ENCODE measurements at places on chromosomes 13 and 19.
A peak's percentile ranks its signal among the peaks of the same experiment; 100 is the strongest.

GRCh38 chr19:31354316-31354715, 5.1 kb upstream of the TSHZ3 start:
- DNase-seq = no peak

- no peak for DNase-seq
Observed at GRCh38 chr13:76198568-76199163, 562.5 kb downstream of the LMO7 start.

DNA sequence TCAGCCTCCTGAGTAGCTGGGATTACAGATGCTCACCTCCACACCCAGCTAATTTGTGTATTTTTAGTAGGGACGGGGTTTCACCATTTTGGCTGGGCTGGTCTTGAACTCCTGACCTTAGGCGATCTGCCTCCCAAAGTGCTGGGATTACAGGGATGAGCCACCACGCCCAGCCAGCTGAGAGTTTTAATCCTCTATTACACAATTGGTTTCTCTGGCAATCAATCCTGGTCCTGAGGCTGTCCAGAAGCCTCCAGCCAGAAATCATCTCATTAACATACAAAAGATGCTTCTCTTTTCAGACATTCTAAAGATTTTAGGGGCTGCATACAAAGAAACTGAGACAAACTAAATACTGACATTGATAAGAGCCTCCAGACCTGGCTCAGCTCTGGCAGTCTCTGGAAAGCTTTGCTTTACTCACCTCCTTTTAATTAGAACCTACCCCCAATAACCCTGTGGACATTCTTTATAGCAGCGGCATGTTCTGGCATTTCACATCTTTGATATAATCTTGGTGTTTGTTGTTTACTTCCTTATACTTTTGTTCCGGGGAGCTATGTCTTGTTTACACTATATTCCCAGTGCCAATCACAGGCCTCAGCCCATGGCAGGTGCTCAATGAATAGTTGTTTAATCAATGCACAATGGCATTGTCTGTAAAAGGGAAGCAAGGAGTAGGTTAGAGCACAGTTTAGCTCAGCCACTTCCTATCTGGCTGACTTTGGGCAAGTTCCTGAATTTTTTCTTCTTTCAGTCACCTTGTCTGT, 4.1 kb upstream of the ZNF724 start:
- no peak for DNase-seq

GRCh38 chr13:25608181-25608580, 236.4 kb downstream of the ATP8A2 start:
- no peak for DNase-seq

DNA sequence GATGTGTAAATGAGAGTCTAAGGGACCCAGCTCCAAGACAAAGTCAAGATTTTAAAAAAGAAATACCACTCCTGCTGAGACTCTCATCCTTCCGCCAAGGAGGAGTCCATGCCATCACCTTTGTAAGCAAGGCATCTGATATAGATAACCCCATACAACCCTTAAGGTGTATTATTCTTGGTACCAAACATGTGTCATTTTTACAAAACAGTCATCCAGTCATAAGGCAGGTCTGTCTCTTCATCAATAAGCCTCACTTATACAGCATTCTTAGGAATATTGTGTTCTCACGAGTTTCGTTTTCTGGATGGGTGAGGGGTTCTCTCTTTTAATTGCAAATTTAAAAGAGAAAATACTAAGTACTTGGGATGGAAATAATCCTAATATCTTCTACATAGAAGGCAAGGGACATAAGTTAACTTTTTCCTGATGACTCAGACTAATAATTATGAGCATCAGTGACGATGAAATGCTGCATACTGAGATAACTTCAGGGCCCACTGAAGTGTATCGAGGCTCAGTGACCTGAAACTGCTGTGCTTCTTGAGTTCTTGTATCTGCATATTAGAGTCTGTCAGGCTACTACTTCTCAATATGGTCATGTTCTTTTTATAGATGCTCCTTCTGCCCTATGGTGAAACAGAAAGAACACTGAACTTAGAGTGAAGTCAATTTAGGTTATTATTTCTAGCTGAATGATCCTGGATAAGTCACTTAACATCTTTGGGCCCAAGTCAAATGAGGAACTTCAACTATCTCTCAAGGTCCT, 166.6 kb downstream of the KLF12 start:
- DNase-seq = no peak

DNA sequence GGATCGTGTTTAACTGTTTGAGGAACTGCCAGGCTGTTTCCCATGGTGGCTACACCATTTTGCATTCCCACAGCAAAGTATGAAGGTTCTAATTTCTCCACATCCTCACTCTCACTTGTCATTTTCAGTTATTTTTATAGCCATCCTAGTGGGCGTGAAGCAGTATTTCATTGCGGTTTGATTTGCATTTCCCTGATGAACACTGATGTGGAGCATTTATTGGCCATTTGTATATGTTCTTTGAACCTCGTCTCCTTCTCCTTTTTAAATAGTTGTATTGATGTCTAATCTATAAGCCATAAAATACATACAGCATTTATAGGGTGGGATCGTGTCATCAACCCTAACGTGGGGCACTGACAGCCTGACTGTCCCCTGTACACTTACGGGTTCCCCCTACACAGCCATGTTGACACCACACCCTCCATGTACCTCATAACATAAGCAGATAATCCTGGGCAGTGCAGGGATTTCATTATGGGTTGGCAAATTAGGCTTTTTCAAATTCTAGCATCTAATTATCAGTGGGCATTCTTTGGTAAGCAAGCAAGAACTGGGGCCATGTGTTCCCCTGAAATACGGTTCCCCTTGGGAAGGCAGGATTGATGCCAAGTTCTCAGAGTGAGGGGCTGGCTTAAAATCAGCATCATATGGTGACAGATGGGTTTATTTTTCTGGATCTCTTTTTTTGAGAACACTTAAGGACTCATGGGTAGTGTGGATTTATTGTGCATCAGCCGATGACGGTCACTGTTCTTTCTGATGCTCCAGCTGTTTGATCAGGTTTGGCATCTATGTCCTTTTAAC, 11.6 kb upstream of the ZBTB45 start:
- no peak for DNase-seq

GRCh38 chr19:1455336-1456120, 5.6 kb downstream of the APC2 start:
- DNase-seq = peak; percentile 95

DNA sequence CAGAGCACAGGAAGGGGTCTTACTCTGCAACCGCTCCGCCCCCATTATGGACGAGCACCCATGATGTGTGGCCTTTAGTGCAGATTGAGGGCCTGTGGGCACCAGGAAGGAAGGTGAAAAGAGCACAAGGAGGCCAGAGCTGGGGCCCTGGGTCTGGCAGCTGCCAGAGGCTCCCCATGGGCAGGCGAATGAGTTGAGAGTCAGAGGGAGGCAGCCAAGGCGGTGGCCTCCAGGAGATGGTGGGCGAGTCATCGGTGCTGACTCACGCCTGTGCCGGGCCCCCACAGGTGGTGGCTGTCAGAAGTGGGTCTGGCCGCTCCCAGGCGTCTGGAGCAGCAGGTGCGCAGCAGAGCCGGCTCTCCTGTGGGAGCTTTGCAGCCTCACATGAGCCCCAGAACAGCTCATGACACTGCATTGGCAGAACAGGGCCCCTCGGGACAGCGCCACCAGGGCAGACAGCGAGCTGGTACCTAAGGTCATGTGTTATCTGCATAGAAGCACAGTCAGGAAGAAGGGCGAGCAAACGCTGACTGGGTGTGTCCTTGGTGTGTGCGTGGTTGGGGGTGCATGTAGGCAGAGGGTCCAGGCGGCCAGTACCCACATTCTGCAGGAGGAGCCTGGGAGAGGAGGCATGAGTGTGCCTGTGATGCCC, 68.8 kb downstream of the CHST8 start:
- DNase-seq = no peak

DNA sequence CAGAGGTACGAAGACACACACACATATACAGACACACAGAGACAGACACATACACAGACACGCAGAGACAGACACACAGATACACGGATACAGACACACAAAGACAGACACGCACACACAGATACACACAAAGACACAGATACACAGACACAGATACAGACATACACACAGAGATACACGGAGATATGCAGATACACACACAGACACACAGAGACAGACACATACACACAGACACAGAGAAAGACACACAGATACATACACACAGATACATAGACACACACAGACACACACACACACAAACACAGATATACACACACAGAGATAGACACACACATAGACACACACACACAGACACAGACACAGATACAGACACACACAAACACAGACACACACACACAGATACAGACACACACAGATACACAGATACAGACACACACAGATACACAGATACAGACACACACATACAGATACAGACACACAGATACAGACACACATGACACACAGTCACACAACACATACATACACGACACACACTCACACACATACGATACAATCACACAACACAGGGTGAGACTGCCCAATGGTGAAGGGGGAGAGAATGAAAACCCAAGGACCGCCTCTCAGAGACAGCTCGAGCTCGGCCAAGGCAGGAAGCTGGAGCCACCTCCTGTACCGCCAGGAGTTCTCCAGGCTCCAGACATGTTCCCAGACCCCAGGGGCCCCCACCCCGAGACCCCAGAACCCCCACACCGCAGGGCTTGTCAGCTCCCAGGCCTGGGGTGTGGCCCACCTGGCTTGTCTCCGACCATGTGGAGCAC, 8.8 kb upstream of the CCER2 start:
- no peak for DNase-seq
